ENCODE measurements at places on chromosomes 2 and 18.

GRCh38 chr18:31658670-31659575 lies 25.5 kb downstream of the B4GALT6 start:
- DNase-seq = peak; percentile 10

GRCh38 chr2:64852771-64853241 lies 136.4 kb upstream of the SLC1A4 start:
- no peak for DNase-seq

GRCh38 chr18:3709205-3709604 lies 259.2 kb downstream of the TGIF1 start:
- no peak for DNase-seq

DNA sequence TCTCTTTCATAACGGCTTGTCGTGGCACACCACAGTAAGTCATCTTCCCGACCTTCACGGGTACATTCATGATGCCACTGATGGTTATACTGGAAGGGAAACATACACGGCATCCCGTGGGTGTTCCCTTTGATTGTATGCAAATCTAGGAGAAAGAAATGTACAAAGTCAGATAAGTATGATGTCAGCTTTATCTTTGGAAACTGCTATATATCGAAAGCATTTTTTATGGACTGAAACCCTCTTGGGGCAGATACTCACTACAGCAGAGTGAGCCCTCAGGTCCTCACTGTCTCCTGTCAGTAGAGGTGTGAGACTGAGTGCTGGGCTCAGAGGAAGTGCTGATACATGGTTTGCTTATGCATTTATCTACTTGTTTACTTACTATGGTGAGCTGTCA lies 20.4 kb downstream of the PLA2R1 start:
- no peak for DNase-seq

DNA sequence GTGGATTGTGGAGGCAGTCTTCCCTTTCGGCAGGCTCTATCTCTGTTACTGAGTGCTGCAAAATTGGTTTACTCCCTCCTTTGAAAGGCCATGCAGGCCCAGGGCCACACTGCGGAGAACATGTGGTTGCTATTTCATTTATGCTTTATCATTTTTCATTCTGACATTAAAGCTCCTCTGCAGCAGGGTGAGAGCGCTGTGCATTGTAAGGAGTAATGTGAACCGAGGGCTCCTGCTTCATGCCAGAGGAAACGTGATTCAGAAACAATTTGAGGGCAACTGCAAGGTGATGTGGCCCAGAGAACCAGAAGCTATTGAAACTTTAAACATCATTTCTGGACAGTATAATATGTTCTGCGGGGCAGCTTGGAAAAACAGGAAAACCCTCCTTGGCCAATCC lies 341.6 kb upstream of the NT5C1B start:
- no peak for DNase-seq

GRCh38 chr2:151620761-151621160 lies 113.5 kb downstream of the NEB start:
- DNase-seq = no peak

DNA sequence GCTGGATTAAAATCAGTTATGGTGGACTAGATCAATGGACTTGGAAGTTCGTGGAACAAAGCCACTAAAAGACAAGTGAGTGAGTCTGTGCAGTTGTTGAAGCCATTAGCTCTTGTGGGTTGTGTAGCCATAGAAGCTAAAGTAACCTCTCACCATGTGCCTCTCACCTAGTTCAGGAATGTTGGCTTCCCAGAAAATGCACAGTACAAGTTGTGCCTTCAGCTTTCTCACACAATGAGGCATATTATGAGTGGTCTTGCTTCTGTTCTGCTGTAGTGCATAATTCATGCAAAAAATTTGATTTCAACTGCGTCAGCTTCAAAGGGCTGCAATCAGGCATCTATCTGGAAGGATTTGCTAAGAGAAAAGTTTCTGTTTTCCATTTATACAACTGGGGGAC lies 26.2 kb downstream of the CERS6 start:
- DNase-seq = no peak

- DNase-seq = no peak
Measured at GRCh38 chr2:20217041-20217970, 7.6 kb downstream of the SDC1 start.

- DNase-seq = no peak
Measured at GRCh38 chr18:12306752-12307700, 1.0 kb upstream of the TUBB6 start.

GRCh38 chr18:57983965-57984364 lies 60.1 kb upstream of the NEDD4L start:
- no peak for DNase-seq

DNA sequence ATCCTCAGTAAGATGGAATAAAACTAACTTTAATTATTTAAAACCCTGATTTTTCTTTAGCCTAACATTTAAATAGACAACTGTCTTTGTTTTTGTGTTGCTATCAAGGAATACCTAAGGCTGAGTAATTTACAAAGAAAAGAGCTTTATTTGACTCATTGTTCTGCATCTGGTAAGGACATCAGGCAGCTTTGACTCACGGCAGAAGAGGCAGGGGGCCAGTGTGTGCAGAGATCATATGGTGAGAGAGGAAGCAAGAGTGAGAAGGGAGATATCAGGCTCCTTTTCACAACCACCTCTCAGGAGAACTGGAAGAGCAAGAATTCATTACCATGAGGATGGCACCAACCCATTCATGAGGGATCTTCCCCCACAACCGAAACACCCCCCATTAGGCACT lies 64.6 kb upstream of the TFPI start:
- no peak for DNase-seq

GRCh38 chr18:69628774-69629359 lies 228.2 kb downstream of the DOK6 start:
- no peak for DNase-seq

DNA sequence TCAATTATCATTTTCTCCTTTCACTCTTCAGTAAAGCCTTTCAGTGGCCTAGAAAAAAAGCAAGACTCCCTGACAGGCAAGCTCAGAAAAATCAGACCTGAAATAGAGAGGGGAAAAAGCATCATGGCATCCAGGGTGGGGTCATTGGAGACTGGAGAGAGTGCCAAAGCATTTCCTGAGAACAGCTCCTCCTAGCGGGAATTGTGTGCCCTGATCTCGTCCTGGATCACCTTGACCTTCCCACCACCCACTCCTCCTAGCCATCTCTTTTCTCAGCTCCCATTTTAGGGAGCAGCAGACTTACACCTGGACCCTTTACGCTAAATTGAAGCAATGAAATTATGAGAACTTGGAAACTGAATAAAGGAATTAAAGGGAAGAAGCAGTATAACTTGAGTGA lies 176.6 kb downstream of the VWC2L start:
- no peak for DNase-seq

DNA sequence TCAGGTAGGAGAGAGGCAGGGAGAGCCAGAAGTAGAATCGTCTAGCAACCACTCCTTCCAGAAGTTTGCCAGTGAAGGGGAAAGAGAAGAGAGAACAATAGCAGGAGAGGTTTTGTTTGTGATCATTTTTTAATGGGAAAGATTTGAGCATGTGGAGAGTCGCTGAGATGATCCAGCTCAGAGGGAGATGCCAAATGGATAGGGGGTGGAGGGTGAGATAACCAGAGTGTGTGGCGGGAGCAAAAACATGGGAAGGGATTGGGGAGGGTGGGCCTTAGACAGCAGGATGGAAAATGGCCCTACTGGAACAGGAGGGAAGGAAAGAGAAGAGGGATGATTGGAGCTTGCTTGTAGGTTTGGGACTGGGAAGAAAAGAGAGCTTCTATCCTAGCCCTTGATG lies 269.8 kb downstream of the GLI2 start:
- no peak for DNase-seq

DNA sequence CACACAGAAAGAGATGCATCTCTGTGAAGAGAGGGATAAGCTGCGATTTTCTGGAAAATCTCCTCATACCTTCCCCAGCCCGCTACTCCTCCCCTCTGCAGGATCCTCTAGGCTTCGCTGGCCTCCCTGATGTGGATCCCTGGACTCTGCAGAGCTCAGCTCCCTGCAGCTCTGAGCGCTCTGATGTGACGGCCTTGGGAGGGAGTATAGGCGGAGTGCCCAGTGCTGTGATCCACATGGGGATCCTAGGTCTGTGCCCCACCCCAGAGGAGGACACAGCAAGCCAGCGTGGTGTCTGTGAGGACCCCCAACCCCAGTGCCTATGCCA lies 111.0 kb downstream of the GYPC start:
- no peak for DNase-seq

DNA sequence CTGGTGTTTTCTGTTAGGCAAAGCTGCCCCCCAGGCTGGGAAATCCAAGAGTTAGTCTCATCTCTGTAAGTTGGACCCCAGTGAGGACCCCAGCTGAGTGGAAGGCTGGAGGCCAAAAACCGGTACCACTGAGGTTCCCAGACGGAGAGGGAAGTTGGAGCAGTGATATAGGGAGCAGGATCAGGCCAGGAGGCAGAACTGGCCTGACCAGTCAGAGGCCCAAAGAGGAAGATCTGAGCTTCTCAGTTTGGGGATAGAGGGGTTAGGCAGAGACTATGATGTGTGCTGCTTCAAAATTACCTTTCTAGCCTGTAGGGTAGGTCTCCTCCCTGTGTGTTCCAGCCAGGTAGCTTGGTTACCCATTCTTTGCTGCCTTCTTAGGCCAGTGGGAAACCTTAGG lies 4.6 kb upstream of the RNF181 start:
- no peak for DNase-seq

GRCh38 chr2:227351639-227352038 lies 26.6 kb downstream of the MFF start:
- DNase-seq = no peak

- no peak for DNase-seq
Measured at GRCh38 chr2:140696449-140696848, 1434.4 kb downstream of the LRP1B start.

DNA sequence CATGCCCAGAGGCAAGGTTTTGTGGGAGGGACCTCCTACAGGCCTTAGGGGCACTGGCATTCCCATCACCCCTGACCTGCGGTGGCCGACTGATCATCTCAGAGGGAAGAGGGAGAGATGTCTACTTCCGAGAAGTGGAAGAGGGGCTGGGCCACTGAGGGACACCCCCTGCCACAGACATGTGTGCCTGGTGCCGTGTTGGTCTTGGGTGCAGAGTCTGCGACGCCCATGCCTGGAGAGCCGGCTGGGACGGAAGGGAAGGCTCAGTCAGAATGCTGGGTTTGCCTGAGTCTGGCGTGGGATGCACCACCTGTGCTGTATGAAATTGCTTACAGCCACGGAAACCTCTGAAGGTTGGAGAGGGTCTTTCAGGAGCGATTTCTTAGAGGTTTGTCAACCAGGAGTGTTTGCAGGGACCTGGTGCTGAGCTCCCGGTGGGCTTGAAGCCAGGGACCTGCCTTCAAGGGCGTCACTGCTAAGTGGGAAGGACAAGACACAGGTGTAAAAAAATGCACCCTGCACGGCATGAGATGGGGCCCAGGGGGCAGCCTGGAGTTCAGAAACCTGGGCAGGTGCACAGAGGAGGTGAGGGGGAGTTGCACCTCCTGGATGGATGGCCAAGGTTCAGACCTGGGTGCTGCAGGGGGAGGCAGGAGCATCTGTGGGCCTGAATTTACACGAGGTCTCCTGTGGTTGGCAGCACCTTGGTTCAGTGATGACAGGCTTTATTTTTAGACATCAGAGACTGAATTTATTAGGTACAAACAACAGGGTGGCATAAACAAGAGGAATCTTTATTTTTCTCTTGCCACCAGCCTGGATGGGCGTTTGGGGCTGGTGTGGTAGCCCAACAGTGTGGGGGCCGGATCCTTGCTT lies 100.3 kb downstream of the CTIF start:
- DNase-seq = no peak

Data from CD4-positive, alpha-beta T cell treated with Interleukin-15 for 4 hours (primary cell).